ENCODE measurements at places on chromosomes 13 and 19. TPM values are rescaled to one million over a fixed set of nuclear protein-coding genes. Genes with fewer than 3 reads are reported as not detected.

VSIG10L gene
- 0.23 TPM for total RNA-seq

BRSK1 gene
- 11.3 TPM for total RNA-seq

ZNF69 gene
- total RNA-seq: 10.1 TPM

SLC25A41 gene
- total RNA-seq: not detected

ZNF626 gene
- total RNA-seq: 5.3 TPM

STOML3 gene
- not detected for total RNA-seq

TNFSF13B gene
- 0.60 TPM for total RNA-seq

CIC gene
- total RNA-seq: 9.4 TPM

CD79A gene
- not detected for total RNA-seq
